ENCODE measurements at places on chromosomes 1 and 21. TPM values are rescaled to one million over a fixed set of nuclear protein-coding genes. Genes with fewer than 3 reads are reported as not detected.

Gene COL24A1
- total RNA-seq: 0.07 TPM

Gene KRTAP10-12
- total RNA-seq: not detected

Gene AMY1A
- not detected for total RNA-seq

Gene HUNK
- 2.8 TPM for total RNA-seq

Gene RAB3B
- total RNA-seq: 35.5 TPM

Gene FCRL5
- total RNA-seq: not detected

Gene CLDN17
- total RNA-seq: not detected

Gene LCE3B
- total RNA-seq: not detected

Gene LCE3E
- total RNA-seq: not detected

Gene GPR157
- 3.0 TPM for total RNA-seq

Gene UTS2
- not detected for total RNA-seq

Gene LCE1F
- total RNA-seq: not detected

Gene EPHA2
- 112 TPM for total RNA-seq

Gene RAVER2
- 9.8 TPM for total RNA-seq

Gene ARMH1
- total RNA-seq: not detected

Gene OPRD1
- total RNA-seq: not detected

Gene FMO5
- total RNA-seq: 0.29 TPM

Gene FAM131C
- total RNA-seq: 0.46 TPM

Gene MROH7
- total RNA-seq: not detected

Gene NBPF6
- not detected for total RNA-seq

Gene LCE2A
- not detected for total RNA-seq

Gene INKA2
- 0.58 TPM for total RNA-seq

Gene NR5A2
- total RNA-seq: not detected

Gene GPR52
- not detected for total RNA-seq

Gene RIPPLY3
- total RNA-seq: 5.1 TPM

Gene TMEM82
- total RNA-seq: not detected

Gene YOD1
- 6.7 TPM for total RNA-seq

Gene ZSWIM5
- 0.23 TPM for total RNA-seq

Gene CCDC190
- total RNA-seq: not detected

Gene DUSP23
- 83.5 TPM for total RNA-seq

Gene FCN3
- not detected for total RNA-seq

Gene CREG1
- 48.1 TPM for total RNA-seq

Gene CD1D
- total RNA-seq: 0.72 TPM

Gene MPL
- total RNA-seq: not detected

Data from epithelial cell of proximal tubule (primary cell).